ENCODE measurements at places on chromosomes 1 and 21.

DNA sequence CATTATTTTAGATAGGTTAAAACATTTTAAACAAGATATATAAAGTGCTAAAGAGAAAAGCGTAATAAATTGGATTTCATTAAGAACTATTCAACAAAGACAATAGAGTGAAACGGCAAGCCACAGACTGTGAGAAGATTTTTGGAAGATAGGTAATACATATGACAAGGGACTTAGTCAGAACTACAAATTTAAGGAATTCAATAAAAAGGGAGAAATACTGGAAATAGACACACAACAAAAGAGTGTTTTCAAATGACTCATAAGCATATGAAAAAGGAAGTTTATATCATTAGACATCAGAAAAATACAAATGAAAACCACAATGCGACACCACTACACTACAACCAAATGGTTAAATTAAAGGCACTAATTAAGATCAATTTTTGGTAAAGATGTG lies 90.5 kb downstream of the GDAP2 start:
- no peak for DNase-seq

- DNase-seq: no peak
Measured at GRCh38 chr1:77018311-77018710, 151.0 kb downstream of the ST6GALNAC5 start.

GRCh38 chr1:215776336-215776735 lies 209.2 kb downstream of the KCTD3 start:
- no peak for DNase-seq

GRCh38 chr1:2585318-2586092 lies 1.1 kb upstream of the PRXL2B start:
- DNase-seq: peak; percentile 56

DNA sequence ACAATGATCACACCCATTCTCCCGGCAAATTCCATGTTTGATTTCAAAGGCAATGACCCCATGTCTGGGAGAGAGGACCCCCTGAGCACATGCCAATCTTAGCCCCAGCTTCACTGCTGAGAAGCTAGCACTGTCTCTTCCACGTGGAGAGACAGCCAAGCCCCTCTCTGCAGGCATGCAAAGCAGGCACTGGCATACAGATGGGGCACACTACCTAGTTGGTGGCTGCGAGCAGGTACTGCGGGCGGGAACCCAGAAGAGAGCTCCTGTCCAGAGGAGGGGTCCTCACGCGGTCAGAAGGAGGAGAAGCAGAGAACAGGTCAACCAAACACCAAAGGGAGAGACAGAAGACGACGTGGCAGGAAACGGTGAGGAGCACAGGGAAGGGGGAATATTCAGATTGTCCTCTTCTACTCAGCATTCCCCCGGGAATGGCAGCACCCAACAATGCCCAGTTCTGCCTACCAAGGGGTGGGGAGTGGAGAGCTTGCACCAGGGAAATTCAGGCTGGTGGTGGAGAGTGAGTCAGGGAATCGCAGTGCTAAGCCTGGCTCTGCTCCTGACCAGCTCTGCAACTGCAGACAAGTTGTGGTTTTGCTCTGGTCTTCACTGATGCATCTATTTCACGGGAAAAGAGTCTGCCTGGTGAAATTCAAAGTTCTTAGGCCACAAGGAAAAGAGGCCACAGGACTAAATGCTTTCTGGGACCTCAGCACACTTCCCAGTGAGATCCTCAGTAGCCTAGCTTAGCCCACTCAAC lies 48.1 kb upstream of the GOLT1A start:
- DNase-seq: no peak

GRCh38 chr1:197557302-197557701 lies 218.0 kb downstream of the DENND1B start:
- no peak for DNase-seq
